Suppressor macrophage treated with lipopolysaccharide for 1 hour (primary cell): ENCODE measurements at places on chromosomes 2 and 18.

- DNase-seq = no peak
Measured at GRCh38 chr2:103288696-103289095, 526.9 kb downstream of the TMEM182 start.

GRCh38 chr2:74577448-74577847, 22.9 kb downstream of the DOK1 start:
- peak; percentile 82 for DNase-seq

GRCh38 chr18:58953627-58954026, 89.0 kb downstream of the ZNF532 start:
- DNase-seq = no peak

GRCh38 chr2:85506768-85507181, 32.2 kb upstream of the MAT2A start:
- no peak for DNase-seq

- DNase-seq = no peak
Measured at GRCh38 chr18:10775026-10775425, 249.2 kb downstream of the NAPG start.

GRCh38 chr2:158746488-158746887, 48.6 kb upstream of the DAPL1 start:
- DNase-seq = no peak
